ENCODE measurements at places on chromosomes 6 and 20.

GRCh38 chr6:218153-219018 lies 73.9 kb upstream of the DUSP22 start:
- DNase-seq, result no peak

DNA sequence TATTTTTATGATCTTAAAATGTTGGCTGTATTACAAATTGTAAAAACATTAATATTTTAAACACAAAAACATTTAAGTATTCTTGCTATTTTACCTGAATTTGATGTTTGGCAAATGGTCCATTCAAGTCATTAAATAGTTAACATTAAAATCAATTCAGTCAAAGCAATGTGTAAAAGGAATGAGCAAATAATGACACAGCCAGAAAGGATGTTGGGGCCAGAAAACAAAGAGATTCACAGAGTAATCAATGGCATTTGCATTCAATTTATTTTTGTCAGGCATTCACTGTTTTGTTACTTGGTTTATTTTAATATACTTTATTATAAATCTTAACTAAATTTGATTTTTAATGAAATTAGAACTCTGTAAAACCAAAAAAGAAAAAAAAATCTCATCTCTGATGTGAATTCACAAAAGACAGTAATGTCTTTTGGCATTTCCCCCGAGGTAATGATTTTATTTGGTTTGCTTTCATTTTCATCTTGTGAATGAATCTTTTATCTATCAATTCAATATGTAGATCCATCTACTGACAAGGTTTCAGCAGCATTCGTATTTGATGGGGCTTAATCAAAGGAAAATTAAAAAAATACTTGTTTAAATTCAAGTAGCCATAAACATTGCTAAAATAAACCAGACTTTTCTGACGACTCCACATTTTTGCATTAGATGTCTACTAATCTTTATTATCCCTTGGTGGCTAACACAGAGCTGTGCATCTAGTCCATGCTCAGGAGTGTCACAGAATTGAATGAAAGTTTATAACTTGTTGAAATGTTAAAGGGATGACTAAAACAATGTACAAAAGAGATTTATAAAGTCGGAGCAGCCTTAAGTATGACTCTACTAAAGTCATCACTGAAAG lies 866.7 kb upstream of the GJE1 start:
- no peak for DNase-seq

DNA sequence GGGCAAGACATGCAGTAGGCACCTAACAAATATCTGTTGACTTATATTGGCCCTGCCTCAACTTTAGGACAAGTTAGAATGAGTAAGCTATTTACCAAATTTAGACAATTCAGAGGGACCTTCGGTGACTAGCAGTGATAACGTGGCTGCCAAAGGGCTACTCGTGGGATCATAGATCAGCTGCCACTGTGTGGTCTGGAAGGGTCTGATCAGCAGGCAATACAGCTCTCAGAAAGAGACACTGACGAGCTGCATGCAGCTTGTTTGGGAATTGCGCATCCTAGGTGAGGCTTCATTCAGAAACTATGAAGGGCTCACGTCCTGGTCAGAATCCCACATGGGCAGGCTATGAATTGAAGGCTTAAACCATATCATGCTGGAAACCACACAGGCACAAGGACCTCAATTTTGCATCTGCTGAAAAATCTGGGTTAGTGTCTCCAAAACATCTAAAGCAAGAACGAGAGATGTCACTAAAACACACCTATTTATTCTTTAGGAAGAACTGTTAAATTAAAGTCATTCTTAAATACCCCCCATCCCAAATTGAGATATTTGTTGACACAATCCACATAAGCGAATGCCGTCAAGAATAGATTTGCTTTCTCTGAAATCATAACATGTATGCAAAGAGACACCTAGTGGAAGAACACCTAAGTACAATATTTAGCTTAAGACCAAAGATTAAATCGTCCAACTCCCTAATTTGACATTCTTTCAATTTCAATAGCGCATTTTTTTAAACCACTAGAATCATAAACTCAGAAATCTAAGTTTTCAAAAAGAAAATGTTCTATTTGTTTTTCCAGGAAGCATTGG lies 79.6 kb downstream of the IPCEF1 start:
- DNase-seq, result peak; percentile 38

GRCh38 chr6:1379017-1379787 lies 10.2 kb upstream of the FOXF2 start:
- no peak for DNase-seq

GRCh38 chr6:110095101-110095500 lies 84.4 kb downstream of the WASF1 start:
- no peak for DNase-seq

GRCh38 chr6:7846966-7847818 lies 63.4 kb downstream of the TXNDC5 start:
- no peak for DNase-seq

DNA sequence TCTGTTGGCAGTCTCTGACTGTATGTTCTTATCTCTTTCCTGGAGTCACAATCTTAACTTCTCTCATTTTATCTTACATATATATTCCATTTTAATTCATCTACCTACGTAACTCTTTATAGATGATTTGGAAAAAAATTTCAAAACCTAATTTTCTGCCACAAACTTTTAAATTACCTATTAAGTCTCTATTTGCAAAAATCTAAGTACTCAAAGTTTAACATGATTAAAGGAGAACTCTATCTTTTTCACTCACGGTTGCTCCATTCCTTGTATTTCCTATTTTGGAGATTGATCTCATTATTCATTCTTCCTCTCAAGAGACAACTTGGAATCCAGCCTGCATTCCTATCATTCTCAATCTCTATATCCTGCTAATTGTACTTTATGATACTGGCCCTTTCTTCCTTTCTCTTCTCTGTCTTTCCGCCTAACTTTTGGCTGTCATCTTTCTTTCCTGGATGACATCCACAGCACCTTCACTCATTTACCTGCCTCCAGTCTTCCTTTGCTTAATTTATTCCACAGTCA lies 1071.1 kb upstream of the CITED2 start:
- no peak for DNase-seq

- DNase-seq, result peak; percentile 15
Observed at GRCh38 chr6:130624046-130624445, 203.2 kb upstream of the SMLR1 start.

DNA sequence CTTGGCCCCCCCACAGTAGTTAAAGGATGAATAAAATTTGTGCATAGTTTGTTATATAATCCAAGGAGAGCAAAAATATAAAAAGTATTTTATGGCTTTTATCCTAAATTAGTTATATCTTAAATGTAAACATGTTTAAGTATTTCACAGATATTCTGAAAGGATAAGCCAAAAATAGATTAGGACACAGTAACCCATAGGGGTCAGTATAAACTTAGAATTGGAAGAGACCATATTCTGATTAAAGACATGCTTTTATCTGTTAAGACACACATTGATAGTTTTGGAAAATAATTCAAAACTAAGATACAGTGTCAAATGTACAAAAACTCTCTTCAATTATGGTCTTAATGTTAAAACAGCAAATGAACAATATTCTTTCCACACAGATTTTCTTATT lies 4.5 kb upstream of the SERINC1 start:
- DNase-seq, result no peak

DNA sequence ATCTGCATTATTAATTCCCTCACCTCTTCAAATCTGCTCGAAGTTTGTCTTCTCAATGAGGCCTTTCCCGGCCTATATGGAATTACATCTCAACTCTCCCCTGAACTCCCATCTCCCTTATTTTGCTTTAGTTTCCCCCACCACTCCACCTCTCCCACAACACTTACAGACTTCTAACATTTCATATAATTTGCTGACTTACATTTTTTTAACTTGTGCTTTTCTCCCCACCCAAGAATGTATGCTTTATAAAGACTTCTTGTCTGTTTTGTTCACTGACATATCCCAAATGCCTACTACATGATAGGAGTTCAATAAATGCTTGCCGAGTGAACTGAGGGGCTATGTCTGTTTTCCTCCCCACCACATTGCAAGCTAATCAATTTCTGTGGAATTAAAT lies 3.9 kb upstream of the MARCKS start:
- DNase-seq, result no peak

DNA sequence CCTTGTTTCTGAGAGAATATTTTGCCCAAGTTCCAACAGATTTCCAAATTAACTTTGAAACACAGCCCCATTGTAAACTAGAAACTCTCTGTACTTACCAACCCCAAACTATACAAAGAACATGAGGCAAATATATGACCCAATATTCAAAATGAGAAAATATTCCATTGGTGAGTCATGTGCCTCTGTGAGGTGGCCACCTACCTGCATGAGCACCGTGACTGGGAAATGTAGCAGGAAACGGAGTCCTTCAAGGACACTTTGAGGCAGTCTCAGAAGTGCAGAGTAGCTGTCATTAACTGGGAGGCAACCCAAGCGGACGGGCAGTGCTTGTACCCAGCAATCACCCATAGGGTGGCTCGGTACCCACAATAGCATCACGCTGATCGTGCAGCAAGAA lies 335.5 kb upstream of the NOX3 start:
- no peak for DNase-seq

- no peak for DNase-seq
Observed at GRCh38 chr20:48703511-48704219, 124.1 kb downstream of the PREX1 start.

GRCh38 chr6:159042003-159042825 lies 2.6 kb downstream of the TAGAP start:
- DNase-seq, result peak; percentile 73

DNA sequence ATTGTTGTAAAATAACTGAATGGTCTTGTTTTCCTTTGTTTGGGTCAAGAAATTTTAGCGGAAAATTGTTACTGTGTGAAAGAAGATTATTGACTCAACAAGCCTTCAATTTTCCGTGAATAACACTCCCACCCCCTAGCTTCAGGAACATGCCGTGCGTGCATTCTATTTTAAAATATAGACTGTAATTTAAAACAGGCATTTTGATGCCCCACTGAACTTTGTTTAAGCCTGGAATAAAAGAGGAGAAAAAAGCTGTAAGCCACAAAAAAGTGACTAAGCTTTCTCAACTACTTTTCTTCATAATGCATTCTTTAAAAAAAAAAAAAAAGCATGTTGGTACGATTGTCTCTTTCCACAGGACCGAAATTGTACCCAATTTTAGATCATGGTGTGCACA lies 166.0 kb downstream of the ARID1B start:
- DNase-seq, result no peak

GRCh38 chr6:3509336-3509735 lies 52.5 kb upstream of the SLC22A23 start:
- no peak for DNase-seq

DNA sequence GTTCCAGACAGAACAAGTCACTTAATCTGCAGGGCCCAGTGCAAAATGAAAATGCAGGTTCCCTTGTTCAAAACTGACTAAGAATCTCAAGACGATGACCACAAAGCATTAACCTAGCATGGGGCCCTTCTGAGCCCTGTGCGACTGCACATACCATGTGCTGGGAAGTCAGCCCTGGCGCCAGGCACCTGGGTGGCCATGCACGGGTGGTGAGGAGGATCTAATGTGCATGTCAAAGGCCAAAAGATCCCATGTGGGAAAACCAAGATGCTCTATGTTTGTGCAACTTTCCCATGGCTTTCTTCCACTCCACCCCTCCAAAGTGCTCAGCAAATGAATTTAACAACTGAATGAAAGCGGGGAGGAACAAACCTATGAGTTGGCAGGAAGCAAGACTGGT lies 33.5 kb upstream of the NXT1 start:
- no peak for DNase-seq

- no peak for DNase-seq
Observed at GRCh38 chr6:32129297-32130088, 595 bp downstream of the FKBPL start.

DNA sequence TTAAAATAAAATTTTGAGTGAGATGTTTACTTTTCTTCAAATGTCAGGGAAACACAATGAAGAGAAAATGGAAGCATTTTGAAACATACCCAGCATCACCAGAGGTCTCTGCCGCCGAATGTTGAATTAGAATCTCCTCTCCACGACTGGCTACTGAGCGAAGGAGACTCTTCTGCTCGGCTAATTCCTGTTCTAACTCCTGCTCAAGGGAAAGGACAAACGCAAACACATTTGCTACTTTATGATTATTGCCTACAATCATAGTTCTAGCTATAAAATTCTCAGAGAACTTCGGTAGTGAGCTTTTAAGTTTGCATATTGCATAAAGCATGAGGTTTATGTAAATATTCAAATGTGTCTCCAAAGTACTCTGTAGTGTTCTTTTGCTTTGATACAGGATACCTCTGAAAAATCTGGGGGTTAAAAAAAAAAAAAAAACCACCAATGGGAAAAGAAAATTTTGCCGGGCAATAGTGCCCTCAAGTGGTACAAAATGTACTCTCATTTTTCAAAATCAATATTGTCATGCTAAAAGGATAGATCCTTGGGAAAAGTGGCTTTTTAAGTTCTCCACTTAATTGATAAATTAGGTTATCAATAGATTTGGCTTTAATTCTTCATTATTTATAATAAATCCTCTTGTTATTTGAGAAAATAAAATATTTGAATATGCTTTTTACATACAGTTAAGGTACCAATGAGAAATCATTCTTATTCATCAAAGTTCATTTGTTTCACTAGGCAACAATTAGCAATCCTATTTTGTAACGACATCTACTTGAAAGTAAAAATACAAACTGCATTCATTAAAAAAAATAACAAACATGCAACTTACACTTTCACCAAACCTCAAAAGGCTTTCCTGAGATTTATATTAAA lies 369.0 kb downstream of the SYNE1 start:
- no peak for DNase-seq

DNA sequence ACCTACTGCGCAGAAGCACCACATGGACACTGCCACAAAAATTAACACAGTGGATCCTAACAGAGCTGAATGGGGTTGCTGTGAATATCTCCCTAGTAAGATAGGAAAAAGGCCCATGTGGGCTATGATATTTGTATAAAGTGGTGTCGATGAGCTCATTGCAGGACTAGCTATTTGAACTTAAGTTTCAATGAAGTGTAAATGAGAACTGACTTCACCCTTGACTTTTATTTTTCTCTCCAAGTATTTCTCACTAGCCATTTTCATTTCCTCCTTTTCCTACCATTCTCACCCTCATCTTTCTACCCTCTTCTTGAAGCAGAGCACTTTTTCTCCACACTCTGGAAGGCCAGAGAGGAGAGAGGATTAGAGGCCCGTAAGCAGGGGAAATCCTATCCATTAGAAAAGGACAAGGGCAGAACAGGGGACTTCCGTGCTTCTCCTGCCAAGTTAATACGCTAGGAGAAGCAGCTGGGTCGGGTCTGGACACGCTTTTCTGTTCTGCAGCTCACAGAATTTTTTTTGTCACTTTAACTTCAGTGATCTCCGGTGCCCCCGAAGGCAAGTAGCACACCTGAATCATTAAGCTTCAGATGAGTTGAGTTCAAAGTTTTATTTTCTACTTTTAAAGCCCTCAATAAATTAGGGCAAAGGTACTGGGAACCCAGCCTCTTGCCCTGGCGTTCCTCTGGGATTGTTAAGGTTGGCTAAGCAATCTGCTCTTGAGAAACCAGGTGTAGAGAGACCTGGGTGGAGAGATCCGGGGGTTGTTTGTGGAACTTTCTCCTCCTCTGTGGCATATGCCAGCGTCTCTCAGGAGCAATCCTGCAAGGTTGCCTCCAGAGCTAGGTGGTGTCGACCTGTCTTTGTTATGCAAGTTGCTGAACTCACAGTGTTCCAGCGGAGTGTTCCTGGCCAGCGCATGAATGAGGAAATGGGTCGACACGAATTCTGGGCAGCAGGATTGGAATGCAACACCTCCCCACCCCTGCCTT lies 56.2 kb upstream of the ARID1B start:
- peak; percentile 53 for DNase-seq

Data from GM12864 (cell line).